ENCODE measurements at places on chromosomes 3 and 15. TPM values are rescaled to one million over a fixed set of nuclear protein-coding genes. Genes with fewer than 3 reads are reported as not detected.

DNA sequence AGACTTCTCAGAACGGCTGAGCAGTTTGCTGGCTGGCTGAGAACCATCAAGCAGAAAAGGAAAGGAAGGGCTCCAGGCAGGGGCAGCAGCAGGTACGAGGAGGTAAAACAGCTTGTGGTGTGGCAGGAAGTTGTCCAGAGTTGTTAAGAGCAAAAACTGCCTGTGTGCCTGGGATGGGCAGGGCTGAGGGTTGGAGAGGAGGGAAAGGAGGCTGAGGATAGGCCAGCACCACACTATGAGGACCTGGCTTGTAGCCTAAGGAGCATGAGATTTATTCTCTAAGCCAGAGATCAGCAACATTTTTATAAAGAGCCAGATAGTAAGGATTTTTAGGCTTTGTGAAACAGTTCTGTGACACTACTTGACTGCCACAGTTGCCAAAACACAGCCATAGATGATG, 8.0 kb downstream of the IGSF10 start:
- no peak for DNase-seq

The SMCO1 gene
- total RNA-seq, result not detected

GRCh38 chr3:58580826-58581327, 3.7 kb upstream of the FAM107A start:
- DNase-seq, result no peak

GRCh38 chr3:13037458-13038117, 35.6 kb downstream of the IQSEC1 start:
- no peak for DNase-seq

DNA sequence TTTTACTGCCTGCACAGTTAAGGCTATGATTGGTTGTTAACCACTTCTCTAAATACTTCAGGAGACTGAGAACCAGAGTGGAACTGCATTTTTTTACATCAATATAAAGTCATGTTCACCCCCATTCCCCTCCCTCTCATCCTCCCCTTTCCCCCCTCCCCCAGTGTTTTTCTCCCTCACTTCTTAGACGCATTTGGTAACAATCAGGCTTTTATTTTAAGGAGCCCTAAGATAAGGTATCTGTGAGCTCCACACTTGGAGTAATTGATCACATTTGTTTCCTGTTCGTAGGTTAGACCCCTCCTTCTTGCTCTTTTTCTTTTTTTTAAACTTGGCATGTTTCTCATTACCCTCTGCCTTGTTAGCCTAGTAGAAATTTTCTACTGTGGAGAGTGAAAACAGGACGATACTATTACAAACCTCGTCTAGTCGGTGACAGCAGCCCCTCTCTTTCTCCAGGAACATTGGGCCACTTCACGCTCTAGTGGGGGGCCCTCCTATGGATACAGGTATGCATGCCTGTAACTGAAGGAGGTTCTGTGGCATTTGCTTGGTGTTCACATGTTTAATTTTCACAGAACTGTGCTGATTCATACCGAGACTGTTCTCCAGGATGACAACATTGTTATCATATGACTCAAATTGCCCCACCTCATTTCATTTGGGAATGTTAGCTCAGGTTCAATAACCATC, 314.4 kb downstream of the MECOM start:
- no peak for DNase-seq

DNA sequence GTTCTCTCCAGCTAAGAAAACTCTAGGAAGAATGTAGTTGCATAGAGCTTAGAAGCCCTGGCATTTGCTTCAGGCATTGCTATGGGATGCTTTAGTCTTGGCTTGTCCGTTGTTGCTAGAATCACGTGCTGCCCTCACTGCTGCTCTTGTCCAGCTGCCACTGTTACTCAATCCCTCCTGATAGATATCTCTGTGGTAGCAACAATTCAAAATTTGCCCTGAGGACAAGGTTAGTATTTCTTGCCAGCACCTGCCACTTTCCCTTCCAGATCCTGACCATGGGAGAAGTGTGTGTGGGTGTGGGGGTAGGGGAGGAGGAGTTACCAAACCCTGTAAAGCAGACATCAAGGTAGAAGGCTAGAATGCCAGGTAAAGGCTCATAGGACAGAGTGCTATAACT, 113.8 kb downstream of the PPM1L start:
- DNase-seq, result no peak

All from urinary bladder (tissue), 4 donors.